ENCODE measurements at places on chromosomes 6 and 20.

DNA sequence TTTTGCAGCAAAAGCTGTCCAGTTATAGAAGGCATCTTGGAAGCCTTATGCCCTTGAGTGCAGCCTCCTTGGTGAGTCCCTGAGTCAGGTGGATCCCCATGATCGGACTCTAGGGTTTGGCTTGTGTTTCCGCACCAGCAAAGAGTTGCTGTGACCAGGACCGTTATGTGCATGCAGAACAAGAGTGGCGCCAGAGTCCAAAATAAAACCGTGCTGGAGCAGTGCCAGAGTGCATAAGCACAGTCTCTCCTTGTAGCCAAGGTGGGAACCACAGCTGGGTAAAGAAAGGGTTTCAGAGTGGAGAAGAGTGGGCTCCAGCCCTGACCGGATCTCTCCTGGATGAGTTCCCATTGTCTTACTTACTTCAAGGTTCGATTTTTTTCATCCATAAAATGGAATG lies 58.6 kb downstream of the FOXA2 start:
- no peak for DNase-seq

- DNase-seq: no peak
Observed at GRCh38 chr6:42940493-42941045, 11.3 kb downstream of the CNPY3 start.

DNA sequence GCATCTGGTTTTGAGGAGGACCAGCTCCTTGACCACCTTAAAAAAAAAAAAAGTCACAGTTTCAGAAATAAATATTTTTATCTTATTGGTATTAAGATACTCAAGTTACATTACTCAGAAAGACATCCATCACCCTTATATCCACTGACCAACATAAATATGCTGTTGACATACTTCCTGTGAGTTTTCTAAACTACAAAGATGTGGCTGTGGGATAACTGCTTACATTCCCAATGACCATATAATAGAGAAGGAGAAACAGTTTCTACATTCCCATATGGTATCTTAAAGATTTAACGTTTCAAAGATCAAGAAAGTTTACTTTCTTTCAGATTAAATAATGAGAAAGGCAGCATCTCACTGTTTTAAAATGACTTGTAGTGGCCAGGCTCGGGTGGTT lies 46.3 kb downstream of the TP53INP2 start:
- DNase-seq: no peak

DNA sequence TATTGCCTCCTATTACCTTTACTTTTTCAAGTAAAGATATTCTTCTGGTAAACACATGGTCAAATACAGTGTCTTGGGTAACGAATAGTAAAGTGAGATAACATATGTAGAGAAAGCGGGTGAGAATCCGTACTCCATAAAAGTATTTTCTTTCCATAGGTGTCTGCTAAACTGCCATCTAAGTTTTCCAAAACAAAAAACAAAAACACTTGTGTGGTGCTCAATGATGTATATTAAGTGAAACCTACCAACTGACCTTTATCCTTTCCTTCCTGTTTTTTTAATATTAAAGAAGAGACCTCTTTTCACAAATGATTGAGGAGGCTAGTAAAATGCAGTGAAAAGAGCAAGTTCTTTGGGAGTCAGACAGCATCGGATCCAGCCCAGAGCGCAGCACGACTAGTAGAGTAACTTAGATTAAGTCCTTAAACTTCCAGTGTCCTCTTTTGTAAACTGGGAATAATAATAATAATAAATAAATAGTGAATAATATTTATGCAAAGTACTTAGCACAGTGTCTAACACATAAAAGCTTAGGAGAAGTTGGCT lies 437 bp upstream of the CDKAL1 start:
- DNase-seq: no peak

- no peak for DNase-seq
Observed at GRCh38 chr20:25643716-25644115, 19.9 kb upstream of the NANP start.

- no peak for DNase-seq
Observed at GRCh38 chr6:17478946-17479345, 85.6 kb downstream of the CAP2 start.

GRCh38 chr20:25269833-25270170 lies 21.9 kb downstream of the PYGB start:
- DNase-seq: no peak

DNA sequence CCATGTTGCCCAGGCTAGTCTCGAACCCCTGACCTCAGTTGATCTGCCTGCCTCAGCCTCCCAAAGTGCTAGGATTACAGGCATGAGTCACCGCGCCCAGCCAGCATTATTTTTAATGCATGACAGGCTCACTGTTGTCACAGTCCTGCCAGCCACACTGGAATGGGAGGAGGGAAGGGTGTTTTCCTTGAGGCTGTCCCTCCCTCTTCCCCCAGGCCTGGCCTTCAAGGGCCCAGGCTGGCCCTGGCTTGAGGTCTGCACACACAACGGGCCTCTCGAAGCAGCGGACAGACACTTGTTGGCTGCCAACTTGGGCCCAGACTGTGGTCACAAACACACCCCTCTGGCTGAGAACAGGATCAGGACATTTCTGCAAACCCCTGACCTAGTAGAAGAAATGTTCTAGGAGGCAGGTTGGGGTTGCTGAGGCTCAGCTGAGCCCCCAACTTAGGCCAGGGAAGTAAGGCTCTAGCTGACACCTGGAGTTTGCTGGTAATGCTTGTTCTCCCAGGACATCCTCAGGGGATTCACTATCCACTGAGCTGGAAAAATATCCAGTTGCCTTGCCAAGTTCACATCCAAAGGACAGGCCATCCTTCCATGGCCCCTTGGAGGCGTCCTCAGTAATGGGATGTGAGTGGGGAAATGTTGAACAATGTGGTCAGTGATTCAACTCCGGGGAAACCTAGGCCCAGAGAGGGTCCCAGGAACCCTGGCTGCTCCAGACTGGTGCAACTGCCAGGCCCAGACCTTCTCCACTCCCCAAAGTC lies 9.9 kb downstream of the SNTA1 start:
- DNase-seq: peak; percentile 76

- no peak for DNase-seq
Observed at GRCh38 chr20:45347297-45347935, 808 bp downstream of the SDC4 start.

- peak; percentile 21 for DNase-seq
Observed at GRCh38 chr6:148140772-148141557, 201.7 kb upstream of the SASH1 start.

GRCh38 chr6:148967541-148967956 lies 220.7 kb downstream of the UST start:
- DNase-seq: no peak

DNA sequence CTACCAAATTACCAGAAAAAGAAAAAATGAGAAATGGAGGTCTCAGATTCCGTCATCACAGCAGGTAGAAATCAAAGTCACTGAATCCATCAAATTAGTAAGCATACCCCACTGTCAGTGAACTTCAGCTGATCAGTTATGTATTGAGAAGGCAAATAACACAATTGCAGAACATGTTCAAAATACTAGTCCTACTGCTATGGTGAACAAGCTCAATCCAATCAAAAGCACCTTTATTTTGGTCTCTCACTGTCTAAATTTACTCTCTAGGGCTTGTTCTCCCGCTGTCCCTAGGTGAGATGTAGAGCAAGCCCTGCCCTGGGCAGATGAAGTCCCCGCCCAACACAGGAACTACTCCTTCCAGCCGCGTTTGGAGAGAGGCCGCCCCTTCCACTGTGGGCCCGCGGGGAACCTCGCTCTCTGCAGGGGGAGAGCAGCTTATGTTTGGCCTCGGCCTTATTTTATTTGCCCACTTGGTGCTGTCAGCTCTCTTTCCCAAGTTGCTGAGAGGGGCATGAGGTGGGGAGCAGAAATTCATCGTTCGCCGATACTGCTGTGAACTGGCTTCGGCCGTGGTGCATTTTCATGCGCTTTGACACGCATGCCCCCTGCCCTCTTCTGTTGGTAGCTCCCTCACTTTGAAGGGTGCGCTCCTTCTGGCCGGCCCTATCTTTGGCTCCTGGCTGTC lies 14.3 kb upstream of the MAP1LC3A start:
- DNase-seq: no peak

GRCh38 chr6:71406865-71407860 lies 118.6 kb downstream of the OGFRL1 start:
- DNase-seq: no peak

GRCh38 chr20:58403272-58403671 lies 14.2 kb downstream of the VAPB start:
- DNase-seq: no peak

DNA sequence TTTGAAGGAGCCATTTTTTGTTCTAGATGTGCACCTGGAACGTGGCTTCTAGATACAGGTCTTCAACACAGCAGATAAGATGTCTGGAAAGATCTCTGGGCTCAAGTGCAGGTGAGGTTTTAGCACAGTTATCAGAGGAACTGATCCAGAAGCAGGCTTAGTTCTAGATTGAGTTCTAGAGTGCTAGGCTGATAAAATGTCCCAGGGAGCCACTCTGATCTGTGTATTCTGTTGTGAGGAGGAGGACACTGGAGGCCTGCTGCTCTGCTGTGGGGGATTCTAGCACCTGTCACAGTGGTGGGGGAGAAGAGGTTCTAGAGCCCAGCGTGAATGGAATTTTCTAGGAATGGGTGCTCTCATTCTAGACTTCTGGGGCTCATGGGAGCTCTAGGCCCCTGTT lies 12.0 kb upstream of the CCM2L start:
- no peak for DNase-seq

DNA sequence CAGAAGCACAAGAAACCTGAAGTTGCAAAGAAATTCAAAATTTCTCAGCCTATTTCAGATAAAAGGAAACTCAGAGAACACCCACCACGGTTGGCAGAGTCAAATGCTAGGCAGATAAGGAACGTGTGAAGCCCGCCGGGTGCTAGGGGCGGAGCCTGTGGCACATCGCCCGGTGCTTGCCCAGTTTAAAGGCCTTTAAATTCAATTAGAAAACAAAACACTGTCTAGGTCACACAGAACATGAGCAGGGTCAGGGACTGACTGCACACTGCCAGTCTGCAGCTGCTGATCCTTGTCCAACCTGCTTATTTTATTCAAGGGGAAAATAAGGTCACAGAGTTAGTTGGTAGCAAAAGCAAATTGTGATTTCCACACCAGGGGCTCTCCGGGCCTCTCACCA lies 75.8 kb downstream of the PSMG4 start:
- DNase-seq: no peak

DNA sequence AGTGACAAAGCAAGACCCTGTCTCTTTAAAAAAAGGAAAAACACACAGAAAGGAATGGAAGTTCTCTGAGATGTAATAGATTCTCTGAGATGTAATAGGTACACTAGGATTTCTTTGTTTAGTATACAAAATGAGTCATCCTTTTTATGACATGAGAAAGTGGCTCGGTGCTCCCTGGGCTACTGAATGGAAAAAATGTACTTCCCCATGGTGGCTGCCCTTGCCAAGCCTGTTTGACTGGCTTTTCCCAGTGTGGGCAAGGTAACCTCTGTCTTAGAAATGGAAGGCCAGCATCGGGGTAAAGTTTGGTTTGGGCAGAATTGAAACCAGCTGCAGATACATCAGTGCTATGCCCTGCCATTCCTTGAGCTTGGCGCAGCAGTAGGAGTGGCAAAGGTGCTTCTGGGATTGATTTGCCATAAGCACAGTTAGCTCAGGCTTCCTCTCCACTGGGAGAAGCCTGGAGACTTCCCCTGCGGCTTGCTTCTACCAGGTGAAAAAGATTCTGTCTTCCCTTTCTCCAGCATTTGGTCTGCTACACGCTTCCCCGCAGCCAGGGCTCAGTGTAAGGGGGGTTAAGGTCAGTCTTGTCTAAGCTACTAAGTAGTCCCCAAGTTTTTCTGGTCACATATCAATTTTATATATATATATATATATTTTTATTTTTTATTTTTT lies 24.5 kb downstream of the ARFGEF2 start:
- peak; percentile 55 for DNase-seq

DNA sequence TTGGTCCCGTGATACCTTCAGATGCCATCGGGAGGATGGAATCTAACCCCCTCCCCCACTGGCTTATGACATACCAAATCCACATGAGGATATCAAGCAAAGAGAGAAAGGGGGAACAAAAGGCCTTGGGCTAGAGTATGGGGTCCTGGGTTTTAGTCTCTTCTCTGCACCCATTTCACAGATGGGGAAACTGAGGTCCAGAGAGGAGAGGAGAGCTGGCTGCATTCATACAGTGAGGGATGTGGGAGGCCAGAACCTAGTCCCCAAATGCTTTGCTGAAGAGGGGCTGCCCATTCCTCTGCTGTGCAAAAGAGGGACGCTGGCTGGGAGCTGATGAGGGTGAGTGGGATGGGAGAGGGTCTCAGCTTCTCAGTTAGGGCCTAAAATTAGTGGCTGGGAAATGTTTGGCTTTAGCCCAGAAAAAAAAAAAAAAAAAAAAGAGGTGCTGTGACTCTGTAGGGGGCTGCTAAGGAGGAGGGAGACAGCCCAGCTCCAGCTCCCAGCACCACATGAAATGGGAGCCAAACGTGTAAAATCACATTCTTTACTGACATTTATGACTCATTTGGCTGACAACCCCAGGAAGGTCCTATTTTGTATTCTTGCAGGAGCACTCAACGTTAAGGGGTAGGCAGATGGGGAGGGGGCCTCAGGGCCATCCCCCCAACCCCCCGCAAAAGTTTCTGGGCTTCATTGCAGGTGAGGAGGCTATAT lies 11.9 kb downstream of the XKR7 start:
- no peak for DNase-seq

- DNase-seq: no peak
Observed at GRCh38 chr20:5927749-5928462, 22.4 kb downstream of the TRMT6 start.

- no peak for DNase-seq
Observed at GRCh38 chr20:43322851-43323250, 133.1 kb upstream of the PTPRT start.

- DNase-seq: peak; percentile 78
Observed at GRCh38 chr6:150373260-150373701, 4.5 kb downstream of the IYD start.

- no peak for DNase-seq
Observed at GRCh38 chr6:101069191-101069795, 188.2 kb upstream of the ASCC3 start.

- no peak for DNase-seq
Observed at GRCh38 chr6:83633149-83633548, 75.8 kb downstream of the SNAP91 start.

DNA sequence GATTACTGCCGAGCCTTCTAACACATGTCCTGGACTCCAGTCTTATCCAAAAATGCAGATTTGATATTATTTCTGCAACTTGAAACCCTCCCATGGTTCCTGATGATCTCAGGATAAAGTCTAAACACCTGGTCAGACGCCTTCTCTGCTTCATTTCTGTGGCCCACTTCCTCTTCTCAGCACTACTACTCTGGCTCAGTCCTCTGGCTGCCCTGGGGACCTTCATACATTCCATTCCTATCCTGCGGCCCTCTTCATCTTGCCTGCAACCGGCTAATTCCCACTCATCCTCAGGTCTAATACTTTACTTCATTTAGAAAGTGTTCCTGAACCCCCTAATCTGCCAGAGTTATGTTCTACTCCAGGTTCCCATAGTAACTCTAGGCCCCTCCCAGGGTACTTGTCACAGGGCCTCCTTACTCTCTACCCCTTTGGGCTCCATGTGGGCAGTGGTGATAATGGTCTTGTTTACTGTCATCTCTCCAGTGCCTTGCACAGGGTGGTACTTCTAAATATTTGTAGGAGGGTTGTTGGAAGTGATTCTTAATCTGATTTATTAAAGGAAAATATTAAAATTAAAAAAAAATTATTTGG lies 18.9 kb downstream of the MAN1A1 start:
- DNase-seq: no peak

DNA sequence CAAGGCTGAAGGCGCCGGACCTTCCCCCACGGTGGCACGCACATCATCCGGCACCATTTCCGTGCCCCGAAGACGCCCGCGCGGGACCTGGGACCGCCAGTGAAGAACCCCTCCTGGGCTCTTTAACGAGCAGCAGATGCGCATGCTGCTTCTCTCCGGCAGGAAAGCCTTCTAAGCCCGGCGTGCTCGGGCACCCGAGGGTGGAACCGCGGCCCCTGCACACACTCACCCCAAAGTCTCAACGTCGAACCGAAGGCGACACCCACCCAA lies 240 bp downstream of the FOXQ1 start:
- no peak for DNase-seq

All from fibroblast of gingiva (primary cell).